ENCODE measurements at places on chromosomes 2 and 18.

- DNase-seq, result no peak
These were observed 45.2 kb upstream of the SLC4A10 start for GRCh38 chr2:161578998-161579397.

DNA sequence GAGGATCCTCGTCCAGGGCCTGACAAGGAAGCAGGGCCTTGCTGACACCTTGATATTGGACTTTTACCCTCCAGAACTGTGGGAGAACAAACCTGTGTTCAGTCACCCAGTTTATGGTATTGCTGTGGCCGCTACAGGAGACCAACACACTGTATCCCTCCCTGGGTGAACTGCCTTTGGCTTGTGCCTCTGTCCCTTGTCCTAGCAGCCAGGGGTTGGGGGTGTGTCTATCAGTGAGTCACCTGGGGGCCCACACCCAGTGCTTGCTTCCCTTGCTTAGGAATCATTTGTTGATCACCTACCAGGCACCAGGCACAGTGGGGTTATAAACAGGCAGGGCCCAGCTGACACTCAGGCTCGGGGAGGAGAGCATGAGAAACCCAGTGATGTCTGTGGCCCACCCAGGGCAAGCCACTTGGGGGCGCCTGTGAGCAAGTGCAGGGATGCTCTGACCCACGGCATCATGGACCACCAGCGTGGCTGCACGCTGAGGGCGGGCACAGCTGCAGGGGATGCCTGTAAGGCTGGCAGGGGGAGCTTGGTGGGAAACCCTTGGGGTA, 17.1 kb downstream of the TMEM185B start:
- no peak for DNase-seq

GRCh38 chr18:48583573-48583972, 44.7 kb downstream of the CTIF start:
- DNase-seq, result no peak

DNA sequence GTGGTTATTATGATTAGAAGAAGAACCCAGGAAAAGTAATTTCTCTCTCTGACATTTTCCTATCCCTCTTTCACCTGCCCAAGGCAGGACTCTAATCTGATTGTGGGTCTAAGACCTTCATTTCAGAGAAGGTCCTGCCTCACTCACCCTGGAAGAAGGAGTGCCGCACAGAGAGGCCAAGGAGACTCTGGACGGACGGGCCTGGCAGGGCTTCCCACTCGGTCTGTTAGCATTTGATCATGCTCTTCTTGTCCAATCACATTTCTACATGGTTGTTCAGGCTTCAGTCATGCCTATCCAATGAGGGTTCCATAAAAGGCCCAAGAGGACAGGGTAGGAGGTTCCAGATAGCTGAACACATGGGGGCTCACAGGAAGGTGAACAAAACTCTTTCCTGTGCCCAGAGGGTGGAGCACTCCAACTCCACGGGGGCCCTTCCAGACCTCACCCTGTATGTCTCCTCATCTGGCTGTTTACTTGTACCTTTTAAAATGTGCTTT, 27.0 kb downstream of the ZNF892 start:
- DNase-seq, result no peak

DNA sequence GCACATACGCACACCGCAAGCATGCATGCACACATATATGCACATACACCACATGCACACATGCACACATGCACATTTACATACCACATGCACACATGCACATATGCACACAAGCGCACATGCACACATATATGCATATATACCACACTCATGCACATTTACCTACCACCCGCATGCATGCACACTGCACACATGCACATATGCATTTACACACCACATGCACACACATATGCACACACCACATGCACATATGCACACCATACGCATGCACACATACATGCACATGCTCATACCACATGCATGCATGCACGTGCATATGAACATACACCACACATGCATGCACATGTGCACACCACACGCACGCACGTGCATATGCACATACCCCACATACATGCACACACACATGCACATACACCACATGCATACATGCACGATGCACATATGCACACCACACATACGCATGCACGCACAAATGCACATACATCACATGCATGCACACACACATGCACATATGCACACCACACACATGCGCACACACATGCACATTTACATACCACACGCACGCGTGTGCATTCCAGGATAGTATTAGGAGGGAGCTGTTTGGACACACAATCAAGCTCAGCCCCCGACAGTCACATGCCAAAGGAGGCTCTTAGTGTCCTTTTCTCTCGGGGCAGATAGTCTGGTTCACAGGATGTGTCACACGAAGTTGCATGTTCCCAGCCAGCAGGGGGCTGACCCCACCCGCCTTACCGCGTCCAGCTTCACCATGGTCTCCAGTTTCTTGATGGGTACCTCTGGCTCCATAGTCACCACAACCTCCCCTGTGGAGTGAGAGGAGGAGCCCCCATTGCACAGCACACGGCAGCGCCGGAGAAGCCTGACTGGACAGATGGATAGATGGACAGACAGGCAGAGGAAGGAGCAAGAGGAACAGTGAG, 5.9 kb downstream of the OTOF start:
- no peak for DNase-seq

- no peak for DNase-seq
These were observed 2.5 kb upstream of the DHRS9 start for GRCh38 chr2:169066897-169067296.

DNA sequence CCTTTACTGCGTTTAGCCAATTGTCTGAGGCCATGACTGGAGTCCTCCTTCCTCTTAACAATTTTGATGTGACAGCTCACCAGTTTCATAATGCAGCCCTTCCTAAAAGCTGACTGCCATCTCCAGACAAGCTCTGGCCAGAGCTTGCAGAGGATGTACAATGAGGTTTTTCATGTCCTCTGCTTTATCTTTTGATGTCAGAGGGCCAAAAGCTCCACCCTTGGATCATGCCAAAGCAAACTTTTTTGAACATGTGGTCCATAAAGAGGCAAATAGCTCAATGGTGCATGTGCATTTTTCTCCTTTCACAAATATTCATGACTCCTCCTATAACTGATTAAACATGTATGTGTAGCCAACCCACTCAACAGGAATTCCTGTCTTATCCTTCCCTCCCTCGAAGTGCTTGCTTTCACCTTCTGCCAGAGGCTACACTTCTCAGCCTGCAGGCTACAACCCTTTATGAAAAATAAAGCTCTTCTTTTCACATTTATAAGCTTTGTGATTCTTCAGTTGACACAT, 266.2 kb downstream of the FBXO15 start:
- no peak for DNase-seq

GRCh38 chr2:240960971-240961876, 37.2 kb upstream of the SNED1 start:
- no peak for DNase-seq

DNA sequence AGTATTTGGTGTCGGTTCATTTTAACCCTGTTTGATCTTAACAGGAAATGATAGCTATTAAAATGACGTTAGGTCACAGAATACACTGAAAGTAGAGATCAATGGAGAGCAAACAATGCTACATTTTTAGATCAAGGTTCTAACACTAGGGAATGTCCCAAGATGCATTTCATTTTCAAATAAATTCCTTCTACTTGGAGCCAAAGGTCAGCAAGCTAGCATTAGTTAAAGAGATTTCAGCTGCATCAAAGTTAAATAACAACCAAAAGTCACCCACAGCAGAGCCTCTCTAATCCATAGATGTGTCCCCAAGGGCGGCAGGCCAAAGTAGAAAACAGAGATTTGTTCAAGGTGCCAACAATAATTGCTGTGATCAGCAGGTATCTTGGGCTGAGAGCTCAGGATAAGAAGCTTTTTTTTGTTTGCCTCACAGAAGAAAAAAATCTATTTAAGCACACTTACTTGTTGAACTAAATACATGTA, 1233.6 kb upstream of the TMEFF2 start:
- DNase-seq, result no peak
